AML-193 (cell line): ENCODE measurements at places on chromosomes 5 and 9.

GRCh38 chr9:118734696-118735095, 634.5 kb downstream of the BRINP1 start:
- no peak for DNase-seq

- no peak for DNase-seq
Observed at GRCh38 chr9:14031060-14031414, 282.9 kb downstream of the NFIB start.

DNA sequence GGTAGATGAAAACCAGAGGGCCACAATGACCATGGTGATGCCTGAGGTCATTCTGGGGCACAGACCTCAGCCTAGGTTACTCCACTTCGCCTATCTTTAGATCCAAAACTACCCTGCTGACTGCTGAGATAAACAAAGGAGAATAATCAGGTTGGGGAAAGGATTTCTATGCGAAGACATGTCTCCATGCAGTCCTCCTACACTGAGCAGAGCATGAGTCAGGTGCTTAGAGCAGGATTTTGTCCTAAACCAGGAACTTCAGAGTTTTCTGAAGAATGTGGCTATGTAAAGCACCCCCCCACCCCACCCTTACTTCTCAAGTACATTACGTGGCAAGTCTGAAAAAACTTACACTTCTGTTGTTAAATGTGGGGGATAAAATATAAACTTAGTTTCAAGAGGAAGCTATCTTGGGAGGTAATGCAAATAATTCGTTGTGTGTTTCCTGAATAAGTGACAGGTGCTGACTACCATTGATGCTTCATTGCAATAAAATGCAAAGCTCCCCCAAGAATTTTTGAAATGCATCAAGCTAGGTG, 19.4 kb downstream of the PDCD1LG2 start:
- DNase-seq = no peak

- DNase-seq = no peak
Observed at GRCh38 chr5:19886123-19886917, 101.7 kb downstream of the CDH18 start.

DNA sequence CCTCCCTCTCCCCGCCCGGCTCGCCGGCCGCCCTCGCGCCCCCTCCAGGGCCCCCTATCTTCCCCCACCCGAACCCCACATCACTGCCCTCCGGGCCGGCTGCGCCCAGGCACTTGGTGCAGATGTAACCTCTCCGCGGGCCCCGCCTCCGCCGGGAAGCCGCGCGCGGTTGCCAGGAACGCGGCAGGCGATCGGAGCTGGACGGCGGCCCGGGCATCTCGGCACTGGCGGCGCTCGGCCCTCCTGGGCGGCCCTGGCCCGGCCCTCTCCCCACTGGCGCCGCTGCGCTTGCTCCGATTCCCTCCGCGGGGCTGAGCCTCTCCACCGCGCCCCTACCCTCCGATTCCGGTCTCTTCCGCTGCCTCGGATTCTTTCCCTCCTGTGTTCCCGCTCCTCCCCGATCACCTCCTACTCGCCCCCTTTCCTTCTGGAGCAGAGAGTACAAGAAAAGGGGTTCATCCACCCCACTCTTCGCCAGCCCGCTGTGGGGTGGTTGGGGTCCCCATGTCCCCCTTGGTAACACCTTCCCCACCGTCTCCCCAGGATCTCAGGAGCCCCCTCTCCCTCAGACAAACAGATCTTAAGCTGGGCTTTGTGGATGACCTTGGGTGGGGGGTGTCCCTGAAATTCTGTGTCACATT, 70.6 kb downstream of the C9orf50 start:
- no peak for DNase-seq

GRCh38 chr9:120655005-120655622, 59.2 kb downstream of the MEGF9 start:
- DNase-seq = no peak

- no peak for DNase-seq
Observed at GRCh38 chr9:20326516-20326915, 295.8 kb downstream of the MLLT3 start.

DNA sequence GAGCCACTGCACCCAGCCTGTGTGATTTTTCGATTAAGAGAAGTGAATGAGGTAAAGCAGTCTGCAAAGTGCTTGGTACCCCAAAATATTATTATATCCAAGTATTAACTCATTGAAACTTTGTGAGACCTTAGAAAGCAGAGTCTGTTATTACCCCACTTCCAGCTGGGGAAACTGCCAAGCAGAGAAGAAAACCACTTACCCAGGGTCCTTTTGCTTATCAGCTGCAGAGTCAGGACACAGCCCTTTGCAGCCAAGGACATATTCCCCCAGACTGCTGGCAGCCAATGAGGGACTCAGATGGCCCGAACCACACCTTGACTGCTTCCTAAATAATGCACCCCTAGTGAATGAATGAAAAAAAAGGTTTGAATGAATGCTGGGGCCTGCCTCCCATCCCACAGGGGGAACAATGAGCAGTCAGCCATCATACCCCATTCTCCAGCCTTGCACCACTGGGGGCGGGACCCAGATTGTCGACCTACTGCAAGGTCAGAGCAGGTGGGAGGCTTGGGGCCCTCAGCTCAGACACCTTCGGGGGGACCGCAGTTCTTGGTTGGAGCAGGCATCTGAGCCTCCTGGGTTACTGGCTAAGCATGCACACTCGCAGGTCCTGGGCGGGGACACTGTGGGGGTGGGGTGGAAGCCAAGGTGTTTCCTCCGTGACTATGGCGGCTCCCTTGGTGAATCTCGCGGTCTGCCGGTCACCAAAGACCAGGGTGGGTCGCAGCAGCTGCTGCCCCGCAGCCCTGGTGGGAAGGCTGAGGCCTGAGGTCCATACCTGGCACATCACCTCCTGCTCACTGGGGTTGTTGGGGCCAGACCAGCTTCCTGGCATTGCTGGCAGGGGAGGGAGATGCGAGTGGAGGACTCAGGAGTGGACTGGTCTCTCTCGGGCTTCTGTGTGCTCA, 29.7 kb downstream of the PRRT1B start:
- DNase-seq = no peak

DNA sequence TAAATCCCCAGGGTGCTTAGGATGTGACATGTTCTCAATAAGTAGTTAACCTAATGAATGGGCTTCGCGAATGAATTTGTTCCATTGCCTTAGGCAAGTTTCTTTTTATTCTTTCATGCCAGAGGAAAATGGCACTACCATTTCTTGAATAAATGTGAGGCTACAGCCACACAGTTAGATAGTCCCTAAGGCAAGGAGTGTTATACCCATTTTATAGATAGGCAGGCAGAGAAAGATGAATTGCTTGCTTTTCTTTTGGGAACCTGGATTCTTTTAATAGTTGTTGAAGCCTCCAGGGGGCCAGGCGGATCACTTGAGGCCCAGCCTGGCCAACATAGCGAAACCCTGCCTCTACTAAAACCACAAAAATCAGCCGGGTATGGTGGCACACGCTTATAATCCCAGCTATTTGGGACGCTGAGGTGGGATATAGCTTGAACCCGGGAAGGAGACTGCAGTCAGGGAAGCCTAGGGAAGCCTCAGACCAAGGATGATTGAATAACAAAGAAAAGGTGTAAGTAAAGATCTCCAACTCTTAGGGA, 943 bp downstream of the NOP16 start:
- DNase-seq = no peak

DNA sequence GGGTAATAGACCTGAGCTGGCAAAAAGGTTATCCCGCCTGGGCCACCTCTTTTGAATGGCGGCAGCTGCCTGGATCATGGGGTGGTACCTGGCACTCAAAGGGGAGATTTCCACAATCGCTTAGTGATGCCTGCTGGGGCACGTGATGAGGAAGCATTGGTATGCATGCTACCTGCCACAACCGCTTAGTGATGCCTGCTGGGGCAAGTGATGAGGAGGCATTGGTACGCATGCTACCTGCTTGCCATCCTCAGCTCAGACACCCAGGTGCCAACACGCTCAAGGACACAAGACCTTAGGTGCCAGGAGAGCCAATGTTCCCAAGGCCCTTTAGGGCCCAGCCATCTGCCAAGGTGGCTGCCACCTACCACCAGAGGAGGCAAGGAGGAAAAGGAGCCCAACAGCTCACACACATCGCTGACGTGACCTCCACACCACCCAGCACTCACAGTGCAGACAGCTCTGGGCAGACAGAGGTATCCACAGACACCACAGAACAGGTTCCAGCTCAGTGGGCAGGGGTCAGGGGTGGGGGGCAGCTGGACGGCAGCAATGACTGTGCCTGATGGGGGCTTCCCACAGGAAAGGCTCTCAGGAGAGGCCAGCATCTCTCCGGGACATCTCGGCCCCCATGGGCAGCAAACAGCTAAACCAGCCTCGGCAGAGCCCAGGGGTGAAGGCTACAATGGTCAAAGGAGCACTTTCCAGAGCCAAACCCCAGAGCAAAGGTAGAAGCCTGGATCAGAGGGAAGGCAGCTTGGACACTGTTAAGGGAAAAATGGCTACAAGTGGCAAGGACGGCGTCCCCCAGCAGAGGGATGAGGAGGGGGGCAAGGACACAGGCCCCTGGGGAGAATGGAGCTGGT, 43.0 kb upstream of the SARDH start:
- DNase-seq = no peak

GRCh38 chr5:79628811-79629210, 16.6 kb downstream of the TENT2 start:
- DNase-seq = no peak

DNA sequence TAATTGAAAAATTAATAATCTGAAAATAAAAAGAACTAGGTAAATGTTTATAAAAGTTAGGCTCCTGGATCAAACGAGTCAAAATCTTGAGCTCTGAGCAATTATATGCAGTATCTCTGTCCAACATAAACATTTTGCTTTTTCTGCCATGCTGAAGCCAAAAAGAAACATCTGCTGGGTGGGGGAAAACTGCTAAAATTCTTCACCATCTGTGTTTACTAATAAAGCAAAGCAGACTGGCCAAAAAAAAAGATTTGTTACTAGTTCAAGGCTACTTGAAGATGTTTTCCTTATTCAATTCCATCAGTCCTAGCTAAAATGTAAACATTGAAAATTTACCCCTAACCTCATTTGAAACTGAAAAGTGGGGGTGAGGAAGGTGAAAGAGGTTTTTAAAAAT, 29.7 kb downstream of the GTF3C4 start:
- DNase-seq = no peak

DNA sequence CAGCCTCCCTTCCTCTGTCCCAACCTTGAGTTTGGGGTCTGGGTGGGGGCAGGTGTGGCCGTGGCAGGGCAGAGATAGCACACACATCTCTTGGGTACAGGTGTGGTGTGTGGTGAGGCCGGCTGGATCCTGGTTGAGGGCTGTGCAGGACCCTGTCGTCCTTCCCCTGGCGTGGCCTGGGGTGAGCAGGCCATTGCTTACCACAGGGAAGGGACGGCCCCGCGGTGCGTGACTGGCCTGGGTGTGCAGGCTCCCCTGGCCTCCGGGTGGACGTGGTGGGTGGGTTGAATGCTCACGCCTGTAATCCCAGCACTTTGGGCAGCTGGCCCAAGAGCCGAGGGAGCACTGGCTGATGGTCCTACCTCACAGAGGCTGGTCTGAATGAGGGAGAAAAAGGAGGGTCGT, 1.2 kb downstream of the ARRDC1 start:
- no peak for DNase-seq

- no peak for DNase-seq
Observed at GRCh38 chr9:115601434-115601833, 483.5 kb upstream of the TNC start.

- no peak for DNase-seq
Observed at GRCh38 chr9:13163287-13163686, 116.2 kb downstream of the MPDZ start.

DNA sequence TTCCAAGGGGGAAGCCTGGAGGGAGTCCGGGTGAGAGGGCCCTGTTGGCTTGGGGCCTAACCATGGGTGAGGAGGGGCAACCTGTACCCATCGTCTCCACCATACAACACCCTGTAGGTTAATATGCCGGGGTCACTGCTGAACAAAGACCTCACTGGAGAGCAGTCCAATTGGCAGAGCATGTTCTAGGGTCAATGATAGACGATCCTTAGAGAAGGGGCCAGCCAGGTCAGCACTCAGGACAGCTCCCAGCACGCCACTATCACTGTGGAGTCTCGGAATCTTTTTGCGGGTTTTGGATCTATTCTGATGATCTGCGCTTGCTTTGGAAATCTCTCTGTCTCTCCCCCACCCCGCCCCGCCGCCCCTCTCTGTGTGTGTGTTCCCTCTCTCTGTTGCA, 218.4 kb upstream of the MVB12B start:
- DNase-seq = no peak

DNA sequence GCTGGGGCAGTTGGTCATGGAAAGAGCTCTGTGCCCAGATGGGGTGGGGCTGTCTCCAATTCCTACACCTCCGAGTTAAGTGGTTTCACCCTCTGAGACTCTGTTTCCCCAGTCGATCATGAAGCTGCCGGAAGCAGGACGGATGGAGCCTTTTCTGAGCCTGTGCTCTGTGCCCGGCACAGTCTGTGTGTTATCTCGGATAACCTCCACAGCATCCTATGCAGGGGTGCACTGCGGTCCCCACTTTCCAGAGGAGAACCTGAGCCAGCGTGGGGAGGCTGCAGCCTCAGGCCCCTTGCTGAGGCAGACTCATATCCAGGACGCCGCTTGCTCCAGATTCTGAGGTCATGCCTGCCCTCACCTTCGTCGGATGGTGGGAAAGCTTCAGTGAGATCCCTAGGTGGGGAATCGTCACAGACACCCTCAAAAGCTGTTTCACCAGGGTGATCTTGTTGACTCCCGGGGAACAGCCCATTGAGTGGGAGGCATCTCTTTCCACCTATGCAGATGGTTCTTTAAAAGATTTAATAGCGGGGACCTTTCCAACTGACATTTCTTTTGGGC, 6.9 kb upstream of the COL5A1 start:
- no peak for DNase-seq

GRCh38 chr5:115295777-115296123, 704 bp downstream of the CCDC112 start:
- DNase-seq = no peak

DNA sequence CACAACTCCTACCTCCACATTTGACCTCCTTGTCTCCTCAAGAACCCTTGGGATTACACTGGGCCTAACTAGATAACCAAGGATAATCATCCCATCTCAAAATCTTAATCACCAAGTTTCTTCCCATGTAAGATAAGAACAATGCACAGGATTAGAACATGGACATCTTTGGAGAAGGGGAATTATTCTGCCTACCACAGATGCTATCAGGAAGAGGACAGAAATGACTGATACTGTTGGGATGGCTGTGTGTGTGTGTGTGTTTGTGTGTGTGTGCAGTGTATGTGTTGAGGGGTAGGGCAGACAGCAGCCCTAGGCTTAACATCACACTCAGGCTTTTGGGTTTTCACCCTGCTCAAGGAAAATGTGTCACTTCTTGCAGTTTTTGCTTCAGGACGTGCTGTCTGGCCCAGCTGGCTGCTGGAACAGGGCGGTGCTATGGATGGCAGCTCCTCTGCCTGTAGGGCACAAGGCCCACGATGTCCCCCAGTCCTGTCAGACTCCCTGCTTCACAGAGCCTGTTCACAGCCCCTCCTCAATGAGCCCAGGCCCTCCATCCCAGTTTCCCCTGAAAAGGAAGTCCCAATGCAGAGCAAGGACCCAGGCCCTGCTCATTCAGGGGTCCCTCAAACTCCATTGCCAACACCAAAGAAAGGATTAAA, 7.7 kb downstream of the CA9 start:
- DNase-seq = no peak

GRCh38 chr5:30502277-30502676, 691.2 kb upstream of the CDH6 start:
- no peak for DNase-seq

- DNase-seq = no peak
Observed at GRCh38 chr9:4774209-4774608, 18.5 kb upstream of the RCL1 start.
